ENCODE measurements at places on chromosomes 5 and 9.

DNA sequence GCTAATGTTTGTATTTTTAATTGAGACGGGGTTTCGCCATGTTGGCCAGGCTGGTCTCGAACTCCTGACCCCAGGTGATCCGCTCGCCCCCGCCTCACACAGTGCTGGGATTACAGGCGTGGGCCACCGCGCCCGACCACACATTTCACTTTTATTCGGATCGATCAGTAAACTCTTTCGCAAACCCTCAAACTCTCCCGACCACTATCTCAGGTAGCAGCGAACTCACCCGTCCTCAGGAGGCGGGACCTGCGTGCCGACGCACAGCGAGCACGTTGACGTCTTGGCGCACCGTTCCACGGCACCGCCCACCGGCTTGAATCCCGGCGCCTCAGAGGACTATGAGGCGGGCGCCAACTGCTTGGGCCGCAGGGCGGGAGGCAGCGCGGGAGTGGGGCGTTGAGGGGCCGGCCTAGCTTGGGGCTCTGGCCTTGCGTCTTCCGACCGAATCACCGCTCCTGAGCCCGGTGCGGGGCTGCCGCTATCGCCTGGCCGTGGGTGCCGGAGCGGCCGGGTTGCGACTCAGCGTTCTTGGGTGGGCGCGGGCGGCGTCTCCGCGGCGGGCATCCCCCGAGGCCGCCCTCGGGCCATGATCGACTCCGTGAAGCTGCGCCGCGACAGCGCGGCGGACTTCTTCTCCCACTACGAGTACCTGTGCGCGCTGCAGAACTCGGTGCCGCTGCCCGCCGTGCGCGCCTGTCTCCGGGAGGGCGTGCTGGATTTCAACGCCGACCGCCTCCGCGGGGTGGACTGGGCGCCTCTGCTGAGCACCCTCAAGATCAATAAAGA is at the start of gene CEP78:
Gene CEP78, plus strand, starts transcription at position 314 of the 789 bp plus-strand sequence. Its CDS starts 276 bp downstream, at position 590.
- DNase-seq = peak; percentile 92

GRCh38 chr5:138149530-138149929 is 10.3 kb upstream of the NME5 start:
- DNase-seq = no peak

DNA sequence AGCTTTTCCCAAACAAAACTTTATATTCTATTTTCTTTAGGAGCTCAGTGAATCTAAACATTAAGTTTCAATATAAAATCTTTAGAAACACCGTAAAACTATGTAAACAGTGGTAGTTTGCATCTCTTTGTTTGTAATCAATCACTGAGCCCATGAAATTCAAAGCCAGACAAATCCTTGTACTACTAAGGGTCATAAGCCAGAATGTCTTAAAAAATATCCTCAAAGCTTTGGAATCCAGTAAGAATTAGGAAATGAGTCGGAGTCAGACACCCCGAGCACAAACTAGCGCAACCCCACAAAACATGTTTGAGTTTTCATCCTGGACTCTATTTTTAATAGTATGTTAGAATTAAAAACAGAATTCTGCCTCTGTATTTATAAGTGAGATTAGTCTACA is 153.8 kb downstream of the HSPA4 start:
- no peak for DNase-seq

DNA sequence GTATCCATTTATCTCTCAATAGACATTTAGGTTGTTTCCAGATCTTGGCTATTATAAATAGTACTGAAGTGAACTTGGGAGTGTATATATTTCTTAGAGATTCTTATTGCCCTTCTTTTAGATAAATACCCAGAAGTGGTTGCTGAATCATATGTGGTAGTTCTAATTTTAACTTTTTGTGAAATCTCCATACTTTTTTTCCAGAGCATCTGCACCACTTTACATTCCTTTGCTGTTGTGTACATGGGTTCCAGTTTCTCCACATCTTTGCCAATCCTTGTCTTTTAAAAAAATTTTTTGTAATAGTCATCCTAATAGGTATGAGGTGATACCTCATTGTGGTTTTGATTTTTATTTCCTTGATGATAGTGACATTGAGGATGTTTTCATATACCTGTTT is 303.7 kb downstream of the CCDC171 start:
- DNase-seq = no peak

DNA sequence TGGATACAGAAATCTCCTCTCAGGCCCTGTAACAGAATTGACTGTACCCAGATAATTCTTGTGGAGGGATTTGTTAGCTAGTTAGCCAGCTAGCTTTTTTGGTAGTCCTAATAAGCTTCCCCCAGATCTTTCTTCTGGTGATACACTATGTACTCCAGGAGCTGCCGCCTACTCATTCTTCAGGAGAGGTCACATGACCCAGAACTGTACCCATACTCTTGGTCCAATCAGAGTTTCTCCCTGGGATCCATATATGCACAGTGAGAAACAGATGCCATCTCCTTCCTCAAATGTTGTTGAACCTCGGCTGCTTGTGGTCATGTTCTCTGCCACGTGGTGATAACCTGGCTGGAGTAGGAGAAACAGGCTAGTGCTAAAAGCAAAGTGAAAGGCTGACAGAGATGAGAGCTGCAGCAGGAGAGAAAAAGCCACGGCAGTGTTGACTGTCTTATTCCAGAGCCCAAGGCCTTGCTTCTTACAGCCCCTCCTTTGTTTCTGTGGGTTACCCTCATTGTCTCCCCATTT is 123.0 kb upstream of the RFX3 start:
- DNase-seq = no peak
